ENCODE measurements at places on chromosomes 1 and 21.

DNA sequence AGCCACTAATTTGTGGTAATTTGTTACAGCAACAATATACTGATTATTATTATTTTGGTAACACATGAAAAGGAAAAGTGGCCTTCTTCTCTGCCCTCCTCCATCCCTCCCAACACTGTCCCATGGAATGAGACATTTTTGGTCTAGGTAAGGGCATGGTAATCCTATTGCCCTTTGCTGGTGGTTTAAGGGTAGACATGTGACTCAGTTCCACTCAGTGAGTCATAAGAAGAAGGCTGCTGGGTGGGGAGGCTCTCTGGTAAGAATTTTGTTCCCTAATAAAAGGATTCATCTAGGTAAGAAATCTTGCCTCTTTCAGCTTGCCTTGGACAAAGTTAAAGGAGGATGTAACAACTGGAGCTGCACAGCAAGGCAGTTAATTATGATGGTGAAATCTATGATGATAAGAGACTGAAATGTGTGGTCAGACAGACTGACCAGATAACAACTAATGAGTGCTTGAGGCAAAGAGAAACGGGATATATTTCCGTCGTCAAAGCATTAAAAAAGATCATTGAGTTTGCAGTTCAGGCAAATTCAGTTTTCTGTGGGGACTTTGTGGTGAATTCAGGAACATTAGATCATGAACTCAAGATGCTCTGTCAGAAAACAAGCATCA is 232.0 kb upstream of the KCNK2 start:
- DNase-seq, result no peak

- no peak for DNase-seq
Measured at GRCh38 chr1:212754680-212755079, 36.9 kb downstream of the NSL1 start.

GRCh38 chr21:46089285-46089684 is 8.6 kb upstream of the COL6A2 start:
- no peak for DNase-seq

GRCh38 chr1:2405588-2406295 is 6.6 kb downstream of the PEX10 start:
- DNase-seq, result no peak

DNA sequence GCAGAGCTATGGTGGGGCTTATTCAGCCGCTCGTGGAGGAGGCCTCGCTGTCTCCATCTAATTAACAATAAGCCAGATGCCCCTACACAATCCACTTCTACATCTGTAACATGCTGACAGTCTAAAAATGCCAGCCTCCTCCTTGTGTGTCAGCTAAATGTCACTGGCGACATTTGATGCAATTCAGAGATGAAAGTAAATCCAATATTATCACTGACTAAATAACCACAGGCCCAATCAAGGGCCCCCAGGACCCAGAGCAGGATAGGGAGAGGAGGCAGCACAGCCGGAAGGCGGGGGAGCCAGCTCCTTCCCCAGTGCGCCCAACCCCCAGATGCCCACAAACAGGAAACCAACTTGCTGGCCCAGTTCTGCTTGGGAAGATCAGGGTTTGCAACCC is 76.6 kb downstream of the DMRTA2 start:
- DNase-seq, result no peak

DNA sequence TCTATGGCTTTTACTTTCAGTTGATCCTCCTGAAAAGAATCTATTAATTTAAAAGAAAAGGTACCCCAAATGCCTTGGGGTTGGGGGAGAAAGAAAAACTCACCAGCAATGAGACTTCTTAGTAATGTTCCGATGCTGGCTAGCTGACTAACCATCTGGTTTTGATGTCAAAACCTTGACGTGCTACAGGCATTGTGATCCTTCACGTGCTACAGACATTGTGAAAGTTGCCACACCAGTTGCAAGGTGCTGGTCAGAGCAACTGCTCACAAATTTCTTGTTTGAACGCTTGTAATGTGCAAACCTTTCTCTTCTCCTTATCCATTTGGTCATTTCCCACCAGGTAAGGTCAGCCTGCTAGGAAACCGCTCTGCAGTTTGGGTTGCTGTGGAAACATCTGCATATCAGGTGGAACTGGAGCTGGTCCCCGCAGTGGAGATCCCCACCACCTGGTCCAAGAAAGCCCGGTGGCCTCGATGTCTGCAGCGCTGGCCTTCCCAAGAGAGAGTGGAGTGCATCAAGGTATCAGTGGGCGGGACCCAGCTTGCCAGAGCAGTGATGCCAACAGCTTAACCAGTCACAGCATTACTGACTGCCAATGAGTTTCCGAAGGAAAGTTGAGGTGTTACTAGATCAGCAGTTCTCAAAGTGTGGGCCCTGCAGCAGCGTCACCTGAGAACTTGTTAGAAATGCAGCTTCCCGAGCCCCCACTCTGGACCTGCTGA is 16.1 kb downstream of the MAB21L3 start:
- DNase-seq, result no peak

- no peak for DNase-seq
Measured at GRCh38 chr1:22709227-22709626, 1.4 kb upstream of the EPHB2 start.

DNA sequence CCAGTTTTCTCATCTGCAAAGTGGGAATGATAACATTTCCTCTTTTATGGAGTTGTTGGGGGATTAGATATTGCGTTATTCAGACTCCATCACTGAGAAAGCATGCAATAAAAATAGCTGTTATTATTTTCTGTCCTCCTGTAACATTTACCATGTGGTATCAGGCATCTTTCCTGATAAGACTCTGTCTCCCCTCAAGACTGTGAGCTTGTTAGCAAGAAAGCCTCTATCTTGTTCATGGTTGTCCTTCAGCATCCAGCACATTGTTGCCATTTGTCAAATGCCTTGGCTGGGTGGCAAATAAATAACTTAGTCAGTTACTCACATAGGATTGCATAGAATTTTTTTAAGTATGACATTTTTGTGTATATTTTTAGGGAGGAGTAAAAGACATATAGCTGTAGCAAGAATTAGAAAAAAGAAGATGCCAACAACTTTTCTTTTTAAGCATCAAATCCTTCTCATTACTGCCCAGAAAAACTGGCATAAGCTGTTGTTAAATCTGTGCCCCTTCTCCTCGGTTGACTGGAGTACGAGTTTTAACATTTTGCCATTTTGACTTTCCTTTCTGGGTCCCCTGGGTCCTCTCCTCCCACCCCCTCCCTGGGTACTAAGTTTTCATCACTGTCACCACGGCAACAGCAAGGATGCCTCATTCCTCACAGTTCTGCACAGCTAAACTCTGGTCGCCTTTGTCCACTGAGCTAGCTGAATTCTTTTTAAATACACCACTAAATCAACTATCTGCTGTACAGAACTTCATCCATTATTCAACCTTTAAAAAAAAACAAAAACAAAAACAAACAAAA is 1.0 kb upstream of the JAM2 start:
- DNase-seq, result no peak

DNA sequence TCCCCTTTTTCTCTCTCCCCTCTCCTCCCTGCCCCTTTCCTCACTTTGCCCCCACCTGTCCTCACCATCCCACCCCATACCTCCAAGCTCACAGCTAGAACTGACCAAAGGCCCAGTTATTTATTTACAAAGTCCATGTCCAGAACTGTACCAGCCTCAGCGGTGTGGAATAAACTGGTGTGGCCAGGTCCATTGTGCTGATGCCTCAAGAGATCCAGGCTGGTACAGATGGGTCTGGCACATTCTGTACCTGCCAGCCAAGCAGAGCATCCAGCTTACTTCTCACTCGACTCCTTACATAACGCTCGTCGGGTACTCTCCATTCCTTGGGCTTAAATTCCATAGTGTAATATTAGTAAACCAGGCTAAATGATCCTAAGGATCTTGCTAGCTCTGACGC is 11.8 kb downstream of the PDZK1IP1 start:
- no peak for DNase-seq

GRCh38 chr1:118304722-118305359 is 119.8 kb upstream of the SPAG17 start:
- DNase-seq, result no peak

DNA sequence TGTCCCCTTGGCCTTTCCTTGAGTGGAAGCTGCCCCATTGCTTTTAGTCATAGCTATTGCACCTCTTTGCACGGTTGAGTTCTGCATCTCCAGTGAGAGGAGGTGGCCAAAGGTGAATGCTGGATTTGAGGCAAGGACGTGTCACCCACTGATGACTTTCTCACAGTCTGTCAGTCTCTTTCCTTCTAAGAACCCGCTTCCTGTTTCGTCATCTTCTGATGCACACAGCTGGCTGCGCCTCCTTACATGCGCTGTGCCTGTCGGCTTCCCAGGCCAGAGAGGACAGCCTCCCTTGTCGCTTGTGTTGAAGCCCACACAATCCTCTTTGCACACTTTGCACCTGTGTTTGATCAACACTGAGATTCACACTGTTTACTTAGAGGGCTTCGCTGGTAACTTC is 41.8 kb upstream of the PWP2 start:
- peak; percentile 88 for DNase-seq

DNA sequence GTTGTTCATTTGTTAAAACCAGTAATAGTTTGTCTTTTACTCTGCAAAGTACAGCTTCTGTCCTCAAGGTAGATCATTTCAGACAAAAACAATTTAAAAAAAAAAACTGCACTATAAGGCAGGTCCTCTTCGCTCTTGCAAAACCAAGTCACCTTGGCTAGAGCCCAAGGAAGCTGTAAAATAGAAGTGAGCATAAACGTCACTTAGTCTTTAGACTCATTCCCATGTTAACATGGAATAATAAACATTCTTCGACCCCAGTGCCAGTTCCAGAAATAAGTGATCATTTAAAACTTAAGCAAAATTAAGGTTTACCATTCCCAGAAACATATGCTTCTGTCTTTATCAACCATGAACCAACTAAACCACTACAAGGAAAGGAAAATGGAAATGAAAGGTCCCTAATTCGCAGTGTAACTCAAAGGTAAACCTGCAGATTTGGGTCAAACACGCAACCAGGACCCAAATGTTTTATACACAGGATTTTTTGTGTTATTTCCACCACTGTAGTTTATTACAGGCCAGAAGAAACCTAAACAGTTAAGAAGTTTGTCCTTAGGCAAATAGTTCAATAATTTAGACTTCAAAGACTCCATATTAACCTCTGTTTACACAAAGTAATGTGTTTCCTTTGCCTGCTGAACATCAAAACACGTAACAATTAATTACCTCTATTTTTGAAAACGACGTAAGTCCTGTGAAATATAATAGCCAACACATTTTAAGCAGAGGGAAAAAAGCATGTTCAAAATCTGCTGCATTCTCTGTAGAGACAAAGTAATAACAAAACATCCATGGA is 54.6 kb downstream of the TGFBR3 start:
- no peak for DNase-seq

DNA sequence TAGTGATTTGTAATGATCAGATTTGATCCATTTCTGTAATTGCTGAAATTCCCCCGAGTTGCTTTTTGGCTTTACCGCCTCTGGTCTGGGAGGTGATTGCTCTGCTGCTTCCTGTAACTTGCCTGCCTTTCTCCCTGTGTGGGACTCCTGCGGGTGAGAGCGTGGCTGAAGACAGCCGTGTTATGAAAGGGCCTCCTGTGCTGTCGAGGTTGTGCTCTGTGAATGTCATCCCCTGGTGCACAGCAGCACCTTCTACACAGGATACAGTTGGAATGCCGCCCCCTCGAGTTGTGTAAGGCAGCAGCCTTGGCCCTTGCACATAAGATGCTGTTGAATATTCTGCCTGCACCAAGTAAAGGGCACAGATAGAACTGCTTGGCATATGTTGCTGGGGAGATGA is 5.9 kb downstream of the SOD1 start:
- peak; percentile 48 for DNase-seq

- DNase-seq, result no peak
Measured at GRCh38 chr1:226061841-226062557, 517 bp upstream of the H3-3A start.

GRCh38 chr1:190665045-190665444 is 187.4 kb upstream of the BRINP3 start:
- DNase-seq, result no peak

GRCh38 chr1:55559161-55559611 is 344.0 kb upstream of the USP24 start:
- no peak for DNase-seq
